ENCODE measurements at places on chromosomes 16 and 17. TPM values are rescaled to one million over a fixed set of nuclear protein-coding genes. Genes with fewer than 3 reads are reported as not detected.

DNA sequence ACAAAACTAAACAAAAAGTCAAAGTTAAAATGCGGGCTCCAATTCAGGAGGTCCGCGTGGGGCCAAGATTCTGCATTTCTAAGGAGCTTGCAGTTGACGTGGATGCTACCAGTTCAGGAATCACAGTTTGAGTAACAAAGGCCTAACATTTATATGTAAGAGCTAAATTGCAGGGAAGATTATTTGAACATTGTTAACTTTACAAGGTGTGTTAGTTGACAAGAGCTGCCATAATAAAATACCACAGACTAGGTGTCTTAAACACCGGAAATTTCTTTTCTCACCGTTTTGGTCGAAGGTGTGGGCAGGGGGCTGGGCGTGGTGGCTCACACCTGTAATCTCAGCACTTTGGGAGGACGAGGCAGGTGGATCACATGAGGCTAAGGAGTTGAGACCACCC is 24.8 kb upstream of the CMIP start:
- DNase-seq = no peak

GRCh38 chr17:42248351-42249179 is 27.6 kb downstream of the STAT5B start:
- no peak for DNase-seq

- no peak for DNase-seq
These were observed 78.2 kb downstream of the CRISPLD2 start for GRCh38 chr16:84897911-84898377.

DNA sequence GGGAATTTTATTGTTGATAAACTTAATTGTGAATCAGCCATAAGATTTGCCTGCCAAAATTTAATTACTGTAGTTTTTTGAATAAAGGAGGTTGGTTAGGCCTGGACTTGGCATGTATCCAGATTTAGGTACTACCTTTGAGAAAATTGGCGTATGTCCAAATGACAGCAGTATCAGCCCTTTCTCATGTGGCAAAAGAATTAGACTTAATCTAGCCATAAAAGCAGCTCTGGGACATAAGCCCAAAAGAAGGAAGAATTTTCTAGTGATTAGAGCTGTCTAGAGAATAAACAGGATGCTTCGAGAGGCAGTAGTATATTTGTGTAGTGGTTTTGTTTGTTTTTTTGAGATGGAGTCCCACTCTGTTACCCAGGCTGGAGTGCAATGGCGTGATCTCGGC is 27.7 kb downstream of the PPM1E start:
- DNase-seq = peak; percentile 12

GRCh38 chr17:32523827-32524552 is 37.2 kb downstream of the CDK5R1 start:
- no peak for DNase-seq

DNA sequence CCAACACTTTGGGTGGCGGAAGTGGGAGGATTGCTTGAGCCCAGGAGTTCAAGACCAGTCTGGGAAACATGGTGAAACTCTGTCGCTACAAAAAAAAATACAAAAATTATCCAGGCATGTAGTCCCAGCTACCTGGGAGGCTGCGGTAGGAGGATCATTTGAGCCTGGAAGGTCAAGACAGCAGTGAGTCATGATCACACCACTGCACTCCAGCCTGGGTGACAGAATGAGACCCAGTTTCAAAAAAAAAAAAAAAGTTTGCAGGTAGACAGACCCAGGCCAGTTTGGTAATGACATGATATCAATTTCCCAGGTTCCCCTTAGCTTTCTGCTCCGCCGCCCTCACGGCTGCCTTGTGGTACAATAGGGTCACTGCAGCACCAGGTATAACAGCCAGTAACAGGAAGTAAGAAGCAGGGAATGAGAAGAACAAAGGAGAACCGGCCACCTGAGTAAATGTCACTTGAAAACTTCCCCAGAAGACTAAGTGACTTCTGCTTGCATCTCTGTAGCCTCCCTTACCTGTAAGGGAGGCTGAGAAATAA is 201.2 kb upstream of the HSBP1 start:
- no peak for DNase-seq

Gene GDPD3
- total RNA-seq = 3.4 TPM

Gene PALB2
- total RNA-seq = 7.0 TPM
